ENCODE measurements at places on chromosomes 16 and 17. TPM values are rescaled to one million over a fixed set of nuclear protein-coding genes. Genes with fewer than 3 reads are reported as not detected.

Gene APOH
- total RNA-seq, result not detected

Gene MIEN1
- 36.2 TPM for total RNA-seq

DNA sequence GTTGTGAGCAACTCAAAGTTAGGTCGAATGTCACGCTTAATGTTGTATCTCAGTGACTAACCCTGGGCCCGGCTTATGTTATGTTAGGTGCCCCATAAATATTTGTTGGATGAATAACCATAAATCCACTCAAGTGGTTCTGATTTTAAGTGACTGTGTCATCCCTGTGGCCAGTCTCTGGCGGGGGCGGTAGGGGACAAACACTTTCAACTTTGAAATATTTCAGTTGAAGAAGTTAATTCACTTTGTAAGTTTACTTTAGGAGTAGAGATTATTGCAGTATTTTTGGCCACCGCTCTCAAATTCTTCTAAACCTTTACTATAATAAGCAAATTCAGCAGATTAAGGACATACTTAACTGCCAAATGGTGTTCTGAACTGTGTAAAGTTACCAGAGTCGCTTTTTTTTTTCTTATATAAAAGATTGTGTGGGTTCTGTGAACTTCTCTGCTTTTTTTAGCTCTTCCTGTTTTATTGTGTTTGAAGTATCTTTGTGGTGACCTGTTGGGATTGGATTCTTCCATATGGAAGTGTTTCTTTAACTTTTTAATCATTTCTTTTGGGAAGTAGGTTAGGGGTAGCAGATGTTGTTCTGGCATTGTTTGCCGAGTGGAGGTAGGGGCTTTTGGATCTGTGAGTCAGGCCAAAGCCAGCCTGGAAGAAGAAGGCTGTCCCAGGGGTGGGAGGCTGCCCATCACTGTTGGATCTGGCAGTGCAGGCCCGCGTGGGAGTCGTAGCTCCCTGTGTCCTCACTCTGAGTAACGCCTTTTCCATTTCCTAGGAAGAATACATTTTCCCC lies 61.4 kb upstream of the TBX2 start:
- H3K27me3 ChIP-seq, result no peaks in the 10 kb centered on the region
- no peak overlapping the region for H3K4me3 ChIP-seq
- no peaks in the 10 kb centered on the region for H3K4me1 ChIP-seq
- no peak overlapping the region for H3K27ac ChIP-seq

Gene KRT17
- total RNA-seq, result not detected

- peaks cover 26% of the 10 kb centered on the region for H3K27me3 ChIP-seq
- H3K27ac ChIP-seq, result no peak overlapping the region
- H3K4me1 ChIP-seq, result no peaks in the 10 kb centered on the region
- DNase-seq, result no peak
- no peak overlapping the region for H3K4me3 ChIP-seq
- H3K36me3 ChIP-seq, result no peaks in the 10 kb centered on the region
These were observed 42.5 kb downstream of the SPECC1 start for GRCh38 chr17:20051624-20052023.

Gene CLEC3A
- not detected for total RNA-seq
